Stimulated activated CD4-positive, alpha-beta T cell treated with anti-CD3 and anti-CD28 coated beads, Interleukin-12 subunit alpha, Interleukin-12 subunit beta, amount 100 ng/mL, for 4 hours (primary cell): ENCODE measurements at places on chromosomes 4 and X.

- DNase-seq: no peak
Measured at GRCh38 chr4:138835832-138836533, 179.6 kb upstream of the NOCT start.

DNA sequence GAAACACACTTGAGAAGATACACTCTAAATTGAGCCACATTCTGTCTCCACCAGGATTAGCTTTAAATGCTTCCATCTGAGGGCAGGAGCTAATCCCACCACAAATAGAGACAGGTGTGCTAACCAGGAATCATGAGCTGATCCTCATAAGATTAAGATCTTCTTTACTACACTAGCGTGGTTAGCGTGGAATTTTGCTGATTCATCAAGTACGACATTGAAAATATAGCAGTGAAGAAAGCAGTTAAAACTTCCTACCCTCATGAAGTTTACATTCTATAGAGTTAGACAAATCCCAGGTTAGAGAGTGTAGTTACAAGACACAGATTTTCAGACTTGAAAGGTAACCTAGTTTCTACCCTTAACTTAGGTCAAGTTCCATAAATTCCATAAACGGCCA, 5.3 kb upstream of the APELA start:
- DNase-seq: no peak

GRCh38 chr4:98687876-98688275, 29.5 kb upstream of the TSPAN5 start:
- no peak for DNase-seq

- no peak for DNase-seq
Measured at GRCh38 chr4:110609044-110609750, 13.7 kb downstream of the PITX2 start.

DNA sequence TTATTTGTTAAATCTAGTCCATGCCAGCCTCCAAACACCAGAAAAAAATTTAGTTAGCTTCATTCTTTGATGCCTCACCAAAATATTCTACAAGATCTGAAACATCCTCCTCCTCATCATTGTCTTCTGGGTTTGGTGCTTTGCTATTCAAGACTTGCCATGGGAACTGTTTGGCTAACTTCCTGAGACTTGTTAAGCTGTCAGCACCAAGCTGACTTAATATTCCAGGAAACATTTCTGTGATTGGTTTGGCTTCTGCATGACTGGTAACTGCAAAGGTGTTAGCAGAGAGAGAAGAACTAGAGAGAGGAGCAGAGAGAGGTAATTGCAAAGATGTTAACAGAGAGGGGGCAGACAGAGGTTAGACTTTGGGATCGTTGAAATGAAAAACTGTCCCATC, 101.3 kb downstream of the PALLD start:
- no peak for DNase-seq

DNA sequence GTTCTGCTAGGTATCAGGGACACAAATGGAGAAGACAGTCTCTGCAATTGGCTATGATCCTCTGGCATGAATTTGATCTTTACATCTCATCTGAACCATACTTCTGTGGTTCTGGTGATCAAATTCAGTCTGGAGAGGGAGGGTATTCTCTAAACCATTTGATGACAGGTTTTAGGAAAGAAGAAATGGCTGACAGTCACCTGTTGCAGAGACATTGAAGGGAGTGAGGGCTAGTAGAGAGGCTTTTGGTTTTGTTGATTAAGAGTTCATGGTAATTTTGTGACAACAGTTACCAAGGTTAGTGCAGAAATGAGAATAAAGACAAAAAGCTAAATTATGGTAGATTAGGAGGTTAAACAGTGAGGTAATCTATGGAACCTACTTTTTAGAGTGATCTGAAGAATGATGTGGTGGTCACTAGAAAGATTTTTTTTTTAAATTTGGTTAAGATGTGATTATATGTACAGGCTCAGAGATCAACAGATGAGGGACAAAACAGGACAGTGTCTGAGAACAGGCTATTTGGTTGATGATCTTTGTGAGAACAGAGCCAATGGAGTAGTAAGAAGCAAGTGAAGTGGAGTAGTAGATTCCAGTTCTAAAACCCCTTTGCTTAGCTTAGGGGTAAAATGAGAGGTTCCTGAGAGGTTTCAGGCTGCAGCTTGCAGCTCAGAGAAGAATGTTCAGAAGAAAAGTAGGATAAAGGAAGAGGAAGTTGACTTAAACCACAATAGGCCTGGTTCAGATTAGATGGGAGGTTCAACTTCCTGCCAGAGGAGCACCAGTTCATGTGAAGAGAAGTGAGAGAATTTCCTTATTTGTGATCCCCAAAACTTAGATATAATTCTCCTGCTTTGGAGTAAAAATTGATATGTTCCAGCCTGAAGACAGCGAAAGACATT, 34.7 kb downstream of the VSIG4 start:
- DNase-seq: no peak
